ENCODE measurements at places on chromosomes 11 and 22.
A peak's percentile ranks its signal among the peaks of the same experiment; 100 is the strongest.

GRCh38 chr11:129969920-129970319, 32.7 kb downstream of the PRDM10 start:
- no peak for DNase-seq

DNA sequence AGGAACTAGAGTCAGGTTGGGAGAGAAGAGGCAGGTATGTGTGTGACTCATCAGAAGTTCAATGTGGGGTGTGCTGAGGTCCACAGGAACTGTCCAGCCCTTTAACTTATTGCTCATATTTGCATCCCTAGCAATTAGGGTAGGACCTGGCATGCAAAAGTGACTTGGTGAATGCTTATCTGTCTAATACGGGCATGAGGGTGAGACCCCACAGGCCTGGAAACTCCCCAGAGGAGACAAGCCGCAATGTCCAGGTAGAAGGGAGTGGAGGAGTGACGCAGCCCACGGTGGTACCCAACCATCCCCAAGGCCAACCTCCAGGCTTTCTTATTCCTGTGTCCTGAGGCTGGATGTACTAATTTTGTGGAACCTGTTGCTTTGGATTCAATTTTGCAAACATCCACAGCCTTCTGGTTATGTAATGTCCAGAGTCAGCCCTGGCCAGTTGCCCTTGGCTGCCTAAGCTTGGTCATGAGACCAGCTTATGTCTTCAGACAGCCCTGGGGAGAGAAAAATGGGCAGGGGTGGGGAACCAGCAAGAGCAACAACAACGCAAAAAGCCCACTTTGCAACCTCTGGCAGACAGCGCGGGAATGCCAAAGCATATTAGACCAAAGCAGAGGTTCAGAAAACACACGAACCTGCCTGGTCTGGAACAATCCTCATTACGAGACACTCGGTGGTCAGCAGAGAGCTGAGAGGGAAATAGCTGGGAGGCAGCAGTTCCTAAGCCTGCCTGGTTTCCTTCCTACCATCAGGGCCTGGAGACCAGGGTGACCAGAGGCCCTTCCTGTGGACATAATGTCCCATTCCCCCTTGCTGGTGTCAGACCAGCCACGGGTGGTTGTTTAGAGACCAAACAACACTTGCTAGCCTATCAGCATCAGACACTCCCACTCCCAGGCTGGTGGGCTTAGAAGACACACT, 49.3 kb downstream of the TIMP3 start:
- no peak for DNase-seq

DNA sequence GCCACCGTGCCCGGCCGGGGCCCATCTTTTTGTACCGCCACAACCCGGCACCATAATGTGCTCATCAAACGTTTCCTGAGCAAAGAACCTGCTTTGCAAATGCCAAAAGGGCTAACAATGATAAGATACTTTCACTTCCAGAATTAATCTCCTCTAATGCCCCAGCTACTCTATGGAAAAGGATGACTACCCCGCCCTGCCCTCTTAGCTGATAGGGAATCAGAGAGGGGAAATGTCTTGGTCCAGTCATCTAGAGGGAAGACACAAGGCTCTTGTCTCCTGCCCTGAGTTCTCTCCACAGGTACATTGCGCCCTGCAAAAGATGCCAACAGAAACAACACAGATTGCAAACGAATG, 586 bp downstream of the TTLL1 start:
- no peak for DNase-seq

DNA sequence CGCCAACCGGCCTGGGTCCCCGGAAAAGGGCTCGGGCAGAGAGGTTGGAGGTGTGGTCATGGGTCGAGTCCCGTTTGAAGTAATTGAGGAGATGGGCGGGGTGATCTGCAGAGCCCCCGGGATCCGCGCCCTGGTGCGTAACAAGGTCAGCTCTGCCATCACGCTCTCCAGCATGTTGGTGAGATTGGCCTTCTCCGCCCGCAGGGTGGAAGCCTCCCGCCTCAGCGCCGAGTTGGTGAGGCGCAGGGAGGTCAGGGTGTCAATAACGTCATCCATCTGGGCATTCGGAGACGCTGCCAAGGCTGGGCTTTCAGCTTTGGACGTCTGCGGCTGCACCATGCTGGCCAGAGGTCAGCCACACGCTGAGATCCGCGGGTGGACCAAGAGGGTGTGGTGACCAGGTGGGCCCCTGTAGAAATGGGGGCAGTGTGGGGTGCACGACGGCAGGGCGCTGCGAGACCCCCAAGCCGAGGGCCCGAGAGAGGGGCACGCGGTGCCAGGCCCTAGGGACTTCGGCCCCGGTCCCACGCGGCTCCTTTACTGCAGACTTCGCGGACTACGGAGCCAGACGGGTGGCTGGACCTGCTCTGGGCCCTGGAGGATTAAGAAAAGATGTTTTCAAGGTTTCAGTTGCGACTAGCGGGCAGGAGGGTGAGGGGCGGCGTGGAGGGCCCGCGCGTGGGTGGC, 672 bp downstream of the RTL6 start:
- no peak for DNase-seq

GRCh38 chr11:34343153-34343552, 14.7 kb downstream of the ABTB2 start:
- no peak for DNase-seq

- no peak for DNase-seq
Observed at GRCh38 chr11:83523676-83524075, 237.5 kb upstream of the CCDC90B start.

DNA sequence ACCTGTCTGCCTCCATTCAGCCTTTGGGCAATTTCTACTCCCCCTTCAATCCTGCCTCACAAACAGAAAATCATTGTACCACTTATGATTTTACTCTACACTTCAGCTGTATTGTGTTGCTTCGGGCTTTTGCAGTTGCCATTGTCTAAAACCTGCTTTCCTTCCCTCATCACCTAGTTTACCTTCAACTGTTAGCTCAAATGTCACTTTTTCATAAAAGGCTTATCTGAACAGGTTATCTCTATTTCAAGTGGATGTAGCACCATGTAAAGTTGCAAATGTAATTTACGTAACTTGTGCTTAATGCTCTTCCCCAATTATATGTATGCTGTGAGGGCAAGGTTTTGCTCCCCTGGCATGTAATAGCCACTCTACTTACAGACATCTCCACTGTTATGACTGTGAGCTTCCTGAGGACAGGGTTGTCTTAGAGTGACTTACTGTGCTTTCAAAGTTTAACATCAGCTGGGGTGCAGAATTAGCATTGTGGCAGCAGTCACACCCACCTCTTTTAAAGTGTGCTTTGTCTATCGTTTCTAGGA, 5.4 kb downstream of the RPS25 start:
- DNase-seq = no peak

GRCh38 chr22:19478901-19479354, at the start of gene UFD1:
TSS of gene UFD1 (minus strand) at chr22:19479193. CDS start at chr22:19479085, 108 bp downstream.
- peak; percentile 74 for DNase-seq

- DNase-seq = no peak
Observed at GRCh38 chr11:103359216-103359615, 250.0 kb downstream of the DYNC2H1 start.

GRCh38 chr11:121281698-121282097, 10.9 kb upstream of the SC5D start:
- no peak for DNase-seq

DNA sequence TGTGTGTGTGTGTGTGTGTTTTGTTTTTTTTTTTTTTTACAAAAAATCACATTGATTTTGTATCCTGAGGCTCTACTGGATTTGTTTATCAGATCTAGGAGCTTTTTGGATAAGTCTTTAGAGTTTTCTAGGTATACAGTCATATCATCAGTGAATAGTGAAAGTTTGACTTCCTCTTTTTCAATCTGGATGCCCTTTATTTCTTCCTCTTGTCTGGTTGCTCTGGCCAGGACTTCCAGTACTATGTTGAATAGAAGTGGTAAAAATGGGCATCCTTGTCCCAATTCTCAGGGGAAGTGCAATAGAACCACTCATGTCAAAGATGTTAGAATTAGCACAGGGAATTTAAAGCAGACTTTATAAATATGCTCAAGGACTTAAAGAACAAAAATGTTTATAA, 32.6 kb upstream of the PRDM11 start:
- DNase-seq = no peak

DNA sequence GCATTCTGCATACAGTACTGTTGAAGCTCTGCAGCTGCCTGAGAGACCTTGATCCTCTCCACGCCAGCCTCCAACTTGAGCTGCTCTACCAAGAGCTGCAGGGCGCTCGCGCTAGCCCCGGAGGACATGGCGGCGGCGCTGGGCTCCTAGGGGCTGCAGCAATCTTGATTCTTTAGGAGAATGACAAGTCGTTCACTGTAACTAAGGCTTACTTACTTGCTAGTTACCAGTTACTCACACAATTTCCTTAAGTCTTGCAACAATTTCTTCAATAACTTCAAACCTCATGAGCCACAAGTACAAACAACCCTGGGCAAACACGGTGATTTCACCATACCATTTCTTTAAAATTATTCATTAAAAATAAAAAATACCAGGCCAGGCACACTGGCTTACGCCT, 21.9 kb downstream of the SBF2 start:
- no peak for DNase-seq

GRCh38 chr22:30455075-30455840, 16.6 kb downstream of the SEC14L3 start:
- DNase-seq = no peak

DNA sequence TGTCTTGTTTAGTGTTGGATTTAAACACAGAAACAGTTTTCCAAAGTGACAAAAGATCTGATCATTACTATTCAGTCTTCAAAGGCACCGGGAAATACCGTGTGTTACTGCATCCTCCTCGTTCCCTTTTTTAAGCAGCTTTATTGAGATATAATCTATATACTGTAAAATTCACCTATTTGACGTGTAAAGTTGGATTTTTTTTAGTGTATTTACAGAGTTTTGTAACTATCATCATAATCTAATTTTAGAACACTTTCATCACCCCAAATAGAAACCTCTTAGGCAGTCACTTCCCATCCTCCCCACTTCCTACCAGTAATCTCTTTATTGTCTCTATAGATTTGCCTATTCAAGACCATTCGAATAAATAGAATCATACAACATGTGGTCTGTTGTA, 1.4 kb downstream of the ANO5 start:
- DNase-seq = no peak

DNA sequence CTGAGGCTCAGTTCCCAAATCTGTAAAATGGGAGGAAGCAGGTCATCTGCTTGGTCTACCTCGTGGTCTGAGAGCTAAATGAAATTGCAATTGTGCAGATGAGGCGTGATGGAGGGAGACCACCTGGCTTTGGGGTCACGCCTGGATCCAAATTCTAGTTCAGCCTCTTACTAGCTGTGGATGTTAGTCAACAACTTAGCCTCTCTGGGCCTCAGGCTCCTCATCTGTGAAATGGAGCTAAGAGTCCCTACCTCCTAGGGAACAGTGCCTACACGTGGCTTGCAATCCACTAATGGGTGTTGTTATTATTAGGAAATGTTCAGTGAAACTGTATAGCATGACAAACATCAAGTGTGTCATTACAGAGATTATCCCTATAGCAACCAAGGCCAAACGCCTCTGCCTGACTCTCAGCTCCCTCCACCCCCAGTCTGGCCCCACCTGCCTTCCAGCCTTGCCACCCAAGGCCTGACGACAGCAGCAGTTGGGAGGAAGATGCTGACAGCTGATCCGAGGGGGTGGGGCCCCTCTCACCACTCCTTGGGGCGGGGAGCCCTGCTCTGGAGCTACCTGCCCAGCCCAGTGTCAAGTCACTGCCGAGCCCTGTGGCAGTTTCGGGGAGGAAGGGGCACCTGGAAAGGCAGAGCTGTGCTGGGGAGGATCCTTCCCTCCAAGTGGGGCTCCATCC, 1.7 kb upstream of the RHOD start:
- no peak for DNase-seq

DNA sequence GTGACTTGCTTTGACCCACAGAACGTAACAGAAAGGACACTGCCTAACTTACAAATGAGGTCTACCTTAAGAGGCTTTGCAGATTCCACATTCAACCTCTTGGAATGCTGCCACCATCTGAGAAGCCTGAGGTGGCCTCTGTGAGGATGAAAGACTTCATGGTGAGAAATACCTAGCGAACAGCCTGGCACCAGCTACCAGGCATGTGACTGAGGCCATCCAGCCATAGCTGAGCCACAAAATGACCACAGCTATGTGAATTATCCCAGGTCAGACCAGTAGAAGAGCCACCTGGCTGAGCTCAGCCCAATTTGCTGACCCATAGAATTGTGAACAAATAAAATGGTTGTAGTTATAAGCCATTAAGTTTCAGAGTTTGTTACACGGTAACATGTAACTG, 37.5 kb downstream of the PPARA start:
- DNase-seq = no peak

GRCh38 chr22:45918459-45919370, 58.2 kb downstream of the WNT7B start:
- no peak for DNase-seq

GRCh38 chr11:37995886-37996285, 1397.8 kb upstream of the RAG2 start:
- DNase-seq = no peak

GRCh38 chr11:109153836-109154235, 268.2 kb upstream of the C11orf87 start:
- no peak for DNase-seq
